Endothelial cell of coronary artery (primary cell): ENCODE measurements at places on chromosomes 1 and 21. TPM values are rescaled to one million over a fixed set of nuclear protein-coding genes. Genes with fewer than 3 reads are reported as not detected.

The ADAM30 gene
- total RNA-seq, result not detected in 2 replicates

The HSF2BP gene
- total RNA-seq, result 2.0 and 4.3 TPM in 2 replicates

The FALEC gene
- total RNA-seq, result 0.63 TPM in 1 of 2 replicates, not detected in the other

The SEC16B gene
- 0.45 and 0.66 TPM in 2 replicates for total RNA-seq

The FAM167B gene
- total RNA-seq, result 1.7 and 9.8 TPM in 2 replicates

The DENND2C gene
- 0.18 and 0.47 TPM in 2 replicates for total RNA-seq

The F3 gene
- total RNA-seq, result 1.3 and 28.9 TPM in 2 replicates

The ADPRS gene
- 32.7 and 33.1 TPM in 2 replicates for total RNA-seq

The ANGPTL1 gene
- under 0.01 and 1.1 TPM in 2 replicates for total RNA-seq

The MARK1 gene
- total RNA-seq, result 1.3 and 1.7 TPM in 2 replicates

The DVL1 gene
- total RNA-seq, result 41.9 and 101 TPM in 2 replicates

The CDA gene
- total RNA-seq, result 0.66 and 0.90 TPM in 2 replicates

The DIO1 gene
- total RNA-seq, result not detected in 2 replicates

The PPIAL4G gene
- total RNA-seq, result not detected in 2 replicates

The UBL4B gene
- not detected in 2 replicates for total RNA-seq

The APCS gene
- total RNA-seq, result not detected in 2 replicates
